Stimulated activated CD4-positive, alpha-beta T cell treated with anti-CD3 and anti-CD28 coated beads, Interleukin-12 subunit alpha, Interleukin-12 subunit beta, amount 100 ng/mL, for 24 hours (primary cell): ENCODE measurements at places on chromosomes 5 and 9.

DNA sequence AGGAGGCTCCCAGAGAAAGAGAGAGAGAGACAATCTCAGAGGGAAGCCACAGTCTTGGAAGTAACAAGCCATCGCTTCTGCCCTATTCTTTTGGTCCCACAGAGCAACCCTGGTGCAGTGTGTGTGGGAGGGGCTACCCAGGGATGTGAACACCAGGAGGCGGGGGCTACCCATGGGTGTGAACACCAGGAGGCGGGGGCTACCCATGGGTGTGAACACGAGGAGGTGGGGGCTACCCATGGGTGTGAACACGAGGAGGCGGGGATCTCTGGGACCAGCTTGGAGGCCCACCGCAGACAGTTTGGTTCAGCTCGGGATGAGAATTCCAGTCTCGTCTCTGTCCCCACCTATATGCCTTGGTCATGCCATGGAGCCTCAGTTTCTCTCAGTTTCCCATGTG, 44.9 kb downstream of the HMCN2 start:
- no peak for DNase-seq

GRCh38 chr9:126652140-126652582, 38.4 kb downstream of the LMX1B start:
- DNase-seq, result no peak

DNA sequence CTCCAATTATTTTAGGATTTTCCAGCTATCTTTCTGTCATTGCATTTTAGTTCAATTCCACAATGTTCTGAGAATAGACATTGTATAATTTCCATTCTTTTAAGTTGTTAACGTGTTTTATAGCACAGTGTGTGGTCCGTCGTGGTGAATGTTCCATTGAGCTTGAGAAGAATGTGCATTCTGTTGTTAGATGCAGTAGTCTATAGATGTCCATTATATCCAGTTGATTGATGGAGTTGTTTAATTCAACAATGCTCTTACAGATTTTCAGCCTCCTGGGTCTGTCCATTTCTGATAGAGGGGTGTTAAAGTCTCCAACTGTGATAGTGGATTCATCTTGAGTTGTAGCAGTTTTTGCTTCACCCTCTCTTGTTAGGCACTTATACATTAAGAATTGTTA, 1587.7 kb upstream of the NUDT12 start:
- DNase-seq, result no peak

DNA sequence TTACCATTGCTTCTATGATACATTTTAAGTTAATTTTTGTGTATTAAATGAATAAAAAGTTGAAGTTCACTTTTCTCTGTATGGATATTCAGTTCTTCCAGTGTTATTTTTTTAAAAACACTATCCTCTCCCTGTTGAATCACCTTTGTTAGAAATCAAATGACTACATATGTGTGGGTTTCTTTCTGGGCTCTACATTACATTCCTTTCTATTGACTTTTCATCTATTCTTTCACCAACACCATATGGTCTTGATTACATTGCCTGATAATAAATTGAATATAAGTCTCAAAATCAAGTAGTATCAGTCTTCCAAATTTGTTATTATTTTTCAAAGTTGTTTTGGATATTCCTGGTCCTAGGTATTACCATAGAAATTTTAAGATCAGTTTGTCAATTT, 7.3 kb upstream of the RASEF start:
- DNase-seq, result no peak

- DNase-seq, result no peak
These were observed 19.3 kb downstream of the PTPN3 start for GRCh38 chr9:109478665-109479380.

DNA sequence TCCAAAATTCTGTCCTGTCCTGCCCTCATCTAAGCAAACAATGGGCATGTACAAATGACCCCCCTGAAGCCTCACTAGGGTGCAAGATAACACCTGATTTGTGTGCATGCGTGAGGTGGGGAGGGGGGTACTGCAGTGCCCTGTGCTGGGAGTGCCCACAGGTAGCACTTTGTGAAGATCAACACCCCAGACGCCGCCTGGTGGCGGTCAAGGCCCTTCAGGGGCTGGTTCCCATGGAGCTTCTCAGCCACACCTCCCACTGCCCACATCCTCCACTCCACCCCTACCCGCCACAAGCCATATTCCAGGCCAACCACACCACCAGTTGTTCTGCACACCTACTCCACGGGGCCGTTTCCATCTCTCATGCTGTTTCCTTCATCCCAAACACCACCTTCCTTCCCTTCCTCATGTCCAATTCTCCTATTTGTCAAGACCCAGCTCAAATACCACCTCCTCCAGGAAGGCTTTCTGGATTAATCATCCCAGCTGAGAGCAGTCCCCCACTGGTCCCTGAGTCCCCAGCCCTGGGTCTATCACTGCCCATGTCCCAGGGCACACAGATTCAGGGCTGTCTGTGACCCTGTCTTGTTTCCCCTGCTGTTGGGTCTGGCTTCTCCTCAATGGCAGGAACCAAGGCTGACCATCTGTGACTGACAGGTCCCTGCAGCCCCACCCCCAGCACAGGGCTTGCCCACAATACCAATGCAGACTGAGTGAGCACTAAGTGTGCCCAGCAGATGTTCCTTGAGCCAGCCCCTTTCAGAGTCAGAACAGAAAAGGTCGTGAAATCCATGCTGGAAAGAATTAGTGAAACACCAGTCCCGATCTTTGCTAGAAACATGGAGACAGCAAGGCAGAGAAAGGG, 178.4 kb downstream of the PAX5 start:
- DNase-seq, result no peak

DNA sequence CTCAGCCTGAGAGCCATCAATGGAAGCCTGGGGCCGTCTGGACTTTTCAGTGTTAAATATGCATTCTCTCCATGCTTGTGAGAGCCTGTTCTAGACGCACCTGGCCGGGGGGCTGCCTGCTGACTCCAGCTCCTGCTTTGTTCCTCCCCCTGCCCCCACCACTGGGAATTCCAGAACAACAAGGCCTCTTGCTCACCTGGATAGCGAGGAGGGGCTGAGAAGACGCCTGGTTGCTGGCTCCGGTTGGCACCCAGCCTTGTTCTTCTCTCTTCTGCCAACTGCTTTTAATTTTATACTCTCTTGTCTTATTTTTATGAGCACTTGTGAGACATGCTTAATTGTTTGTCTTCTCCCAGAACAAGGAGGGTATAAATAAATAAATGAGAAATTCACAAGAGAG, 15.0 kb upstream of the RAPGEF1 start:
- no peak for DNase-seq

- no peak for DNase-seq
These were observed 34.1 kb downstream of the ACOT12 start for GRCh38 chr5:81359881-81360280.

DNA sequence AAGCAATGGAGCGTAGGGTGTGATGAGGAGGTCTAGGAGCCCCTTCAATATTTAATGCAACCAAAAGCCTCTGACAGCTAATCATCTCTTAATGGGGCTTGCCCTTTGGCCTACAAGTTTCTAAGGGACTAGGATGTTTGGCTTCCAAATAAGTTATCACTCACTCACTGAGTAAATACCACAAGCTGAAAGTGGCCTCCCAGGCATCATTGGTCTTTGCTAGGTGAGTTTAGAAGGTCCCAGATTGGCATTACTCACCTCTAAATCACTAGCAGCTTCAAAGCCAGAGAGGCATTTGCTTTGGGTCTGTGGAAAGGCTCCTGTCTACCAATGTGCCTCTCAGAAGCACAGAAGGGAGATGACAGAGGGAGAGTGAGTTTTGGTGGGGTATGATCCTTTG, 344.2 kb downstream of the NTRK2 start:
- no peak for DNase-seq

GRCh38 chr5:149215478-149216090, 56.1 kb upstream of the AFAP1L1 start:
- no peak for DNase-seq
